Stimulated activated CD4-positive, alpha-beta T cell treated with anti-CD3 and anti-CD28 coated beads, Interleukin-1b, Interleukin-23, amount 100 ng/mL, for 1 hour (primary cell): ENCODE measurements at places on chromosomes 6 and 20.

DNA sequence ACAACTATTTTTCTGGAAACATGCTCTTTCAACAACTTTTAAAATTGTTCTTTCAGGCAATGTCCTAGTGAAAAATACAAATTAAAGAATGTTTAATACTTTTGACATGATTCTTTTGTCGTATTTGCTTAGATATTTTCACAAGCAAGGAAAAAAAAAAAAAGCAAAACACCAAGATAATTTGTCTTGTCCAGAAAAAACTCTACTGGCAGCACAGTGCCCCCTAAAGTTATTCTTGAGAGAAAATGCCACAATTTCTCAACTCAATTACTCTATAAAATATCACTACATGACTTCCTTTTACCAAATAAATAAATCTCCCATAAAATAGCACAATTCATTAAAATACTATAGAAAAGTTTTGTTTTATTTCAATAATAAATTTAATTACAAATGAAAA is 652.5 kb upstream of the EPHA7 start:
- DNase-seq = no peak

- no peak for DNase-seq
These were observed 57.9 kb upstream of the DACT2 start for GRCh38 chr6:168377484-168377855.

GRCh38 chr20:18138639-18139583 is 1.2 kb downstream of the KAT14 start:
- no peak for DNase-seq

DNA sequence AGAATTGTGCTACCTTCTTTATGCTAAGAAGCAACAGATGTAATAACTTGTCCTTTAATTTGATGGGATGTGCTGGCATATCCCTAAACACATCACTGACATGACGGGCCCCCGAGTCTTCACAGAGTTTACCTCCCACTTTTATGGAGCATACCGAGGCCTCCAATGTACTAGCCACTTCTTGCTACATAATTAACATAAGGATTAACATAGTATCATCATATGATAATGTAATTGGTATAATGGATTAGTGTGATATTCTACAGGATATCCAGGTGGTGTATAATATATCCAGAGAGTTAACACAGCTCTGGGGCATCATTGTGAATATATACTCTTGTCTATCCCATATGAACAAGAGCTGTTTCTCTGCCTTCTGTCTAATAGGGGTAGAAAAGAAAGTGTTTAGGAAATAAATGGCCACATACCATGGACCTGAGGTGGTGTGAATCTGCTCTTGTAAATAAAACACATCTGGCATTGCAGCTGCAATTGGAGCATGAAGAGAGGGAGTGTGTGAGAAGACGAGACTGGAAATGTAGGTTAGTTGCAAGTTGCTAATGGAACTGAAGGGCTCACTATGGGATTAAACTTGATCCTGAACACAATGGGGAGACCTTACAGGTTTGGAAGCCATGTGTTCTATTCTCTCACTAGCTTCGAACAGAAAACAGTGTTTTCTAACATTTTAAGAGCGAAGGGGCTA is 102.3 kb downstream of the IYD start:
- DNase-seq = no peak

DNA sequence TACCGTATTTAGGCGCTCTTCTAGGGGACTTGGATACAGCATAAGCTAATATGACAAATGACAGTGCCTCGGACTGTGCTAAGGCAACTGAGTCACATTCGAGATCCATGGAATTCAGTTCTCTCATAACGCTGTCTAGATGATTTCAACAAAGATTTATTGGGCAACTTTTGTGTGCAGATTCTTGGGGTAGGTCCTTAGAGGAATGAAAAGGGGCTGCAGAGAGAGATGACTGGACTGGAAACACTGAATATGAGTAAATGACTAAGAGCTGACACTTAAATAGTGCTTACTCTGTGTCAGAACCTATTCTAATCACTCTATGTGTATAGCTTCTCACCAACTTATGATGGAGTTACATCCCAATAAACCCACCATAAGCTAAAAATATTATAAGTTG is 36.4 kb upstream of the MARCKS start:
- DNase-seq = no peak

DNA sequence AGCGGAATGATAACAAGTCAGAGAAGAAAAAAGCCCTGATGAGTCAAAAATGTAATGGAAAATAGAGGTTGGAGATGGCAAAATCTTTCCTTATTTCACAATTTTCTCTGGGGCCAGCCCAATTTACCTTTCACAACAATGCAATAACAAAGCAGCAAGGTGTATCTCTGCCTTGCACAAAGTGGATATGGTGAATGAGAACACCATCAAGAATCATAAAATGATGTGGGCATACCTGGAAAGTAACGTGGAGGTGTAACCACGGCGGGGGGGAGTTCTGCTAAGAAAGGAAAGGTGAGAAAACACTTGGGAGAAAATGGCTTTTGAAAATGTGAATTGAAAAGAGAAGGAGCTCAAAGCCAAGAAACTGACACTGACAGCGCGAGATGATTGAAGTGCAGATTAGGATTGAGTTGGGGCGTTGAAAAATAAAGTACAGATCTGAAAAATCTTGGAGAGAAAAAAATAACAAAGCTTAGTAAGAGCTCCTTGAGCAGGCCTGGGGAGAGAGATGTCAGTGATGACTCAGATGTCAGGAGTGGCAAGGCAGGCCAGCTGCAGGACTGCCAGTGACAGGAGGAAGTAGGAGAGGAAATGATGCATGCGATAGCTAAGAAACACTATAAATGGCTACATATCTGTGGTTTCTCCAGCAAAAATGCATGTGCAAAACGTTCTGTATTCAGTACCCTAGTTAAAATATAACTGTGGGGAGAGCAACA is 26.2 kb downstream of the ARHGAP18 start:
- DNase-seq = no peak

- no peak for DNase-seq
These were observed 418.6 kb upstream of the MAN1A1 start for GRCh38 chr6:119768201-119768600.

DNA sequence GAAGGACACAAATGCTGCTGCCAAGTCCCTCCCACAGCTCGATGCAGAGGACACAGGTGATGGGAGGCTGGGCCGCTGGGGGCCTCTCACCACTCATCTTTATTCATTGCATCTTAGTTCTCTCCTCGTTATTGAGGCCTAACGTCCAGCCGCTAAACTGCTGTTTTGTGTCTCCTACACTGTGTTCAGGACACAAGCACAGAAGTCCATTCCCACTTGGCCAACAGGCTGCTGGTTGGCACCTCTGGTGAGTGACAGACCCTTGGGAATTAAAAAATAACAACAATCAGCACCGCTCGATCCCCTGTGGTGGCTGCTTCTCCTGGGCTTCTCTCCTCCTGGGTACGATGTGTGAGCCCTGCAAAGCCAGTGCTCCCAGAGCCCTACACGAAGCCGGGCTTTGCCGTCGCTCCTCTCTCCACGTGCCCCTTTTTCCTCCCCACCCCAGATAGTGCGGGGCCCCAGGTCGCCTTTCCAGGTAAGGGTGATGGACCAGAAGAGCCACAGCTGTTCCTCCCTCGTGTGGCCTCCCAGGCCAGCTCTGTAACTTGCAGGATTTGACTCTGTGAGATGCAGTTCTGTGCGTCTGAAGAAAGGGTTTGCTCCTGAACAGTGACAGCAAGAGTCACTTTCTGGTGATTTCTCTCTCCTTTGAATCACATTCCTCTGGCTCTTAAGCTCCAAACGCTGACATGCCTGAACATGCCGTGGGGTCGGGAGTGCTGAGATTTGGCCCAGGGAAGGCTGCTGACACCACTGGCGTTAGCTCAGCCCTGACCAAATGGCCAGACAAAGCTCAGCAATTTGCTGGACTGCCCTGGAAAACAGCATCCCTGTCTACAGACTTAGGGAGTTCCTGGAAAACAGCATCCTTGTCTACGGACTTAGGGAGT is 59.3 kb downstream of the DLL1 start:
- DNase-seq = no peak

DNA sequence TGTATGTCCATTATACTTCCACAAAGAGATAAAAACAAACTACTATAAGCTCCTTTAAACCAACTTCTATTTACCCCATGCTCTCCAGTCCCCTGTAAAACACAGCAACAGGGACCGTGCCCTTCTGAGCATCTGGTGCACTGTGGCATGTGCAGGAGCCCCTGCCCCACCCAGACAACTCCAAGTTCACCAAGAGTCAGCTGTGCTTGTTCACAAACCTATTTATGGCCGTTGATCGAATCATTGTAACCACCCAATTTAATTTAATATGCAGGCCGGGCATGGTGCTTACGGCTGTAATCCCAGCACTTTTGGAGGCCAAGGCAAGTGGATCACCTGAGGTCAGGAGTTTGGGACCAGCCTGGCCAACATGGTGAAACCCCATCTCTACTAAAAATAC is 13.7 kb upstream of the BLCAP start:
- no peak for DNase-seq
